Activated T-cell treated with anti-CD3 and anti-CD28 coated beads for 1 hour (primary cell): ENCODE measurements at places on chromosomes 11 and 22.

- no peak for DNase-seq
These were observed 566.2 kb downstream of the MIAT start for GRCh38 chr22:27223317-27224177.

DNA sequence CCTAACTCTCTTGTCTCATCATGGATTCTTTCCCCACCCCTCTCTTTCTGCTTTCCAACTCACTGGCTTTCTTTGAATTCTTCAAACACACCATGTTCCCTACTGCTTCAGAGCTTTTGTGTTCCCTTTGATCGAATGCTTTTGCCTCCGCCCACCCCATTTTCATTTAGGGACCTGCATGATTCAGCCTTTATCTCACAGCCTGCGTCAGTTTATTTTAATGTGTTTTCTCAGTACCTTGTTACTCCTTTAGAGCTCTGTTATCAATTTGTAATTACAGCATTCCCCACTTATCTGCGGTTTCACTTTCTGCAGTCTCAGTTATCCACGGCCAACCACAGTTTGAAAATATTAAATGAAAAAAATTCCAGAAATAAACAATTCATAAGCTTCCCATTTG, 451.3 kb downstream of the METTL15 start:
- DNase-seq, result no peak

GRCh38 chr11:93031386-93031785, 61.9 kb downstream of the MTNR1B start:
- DNase-seq, result no peak

DNA sequence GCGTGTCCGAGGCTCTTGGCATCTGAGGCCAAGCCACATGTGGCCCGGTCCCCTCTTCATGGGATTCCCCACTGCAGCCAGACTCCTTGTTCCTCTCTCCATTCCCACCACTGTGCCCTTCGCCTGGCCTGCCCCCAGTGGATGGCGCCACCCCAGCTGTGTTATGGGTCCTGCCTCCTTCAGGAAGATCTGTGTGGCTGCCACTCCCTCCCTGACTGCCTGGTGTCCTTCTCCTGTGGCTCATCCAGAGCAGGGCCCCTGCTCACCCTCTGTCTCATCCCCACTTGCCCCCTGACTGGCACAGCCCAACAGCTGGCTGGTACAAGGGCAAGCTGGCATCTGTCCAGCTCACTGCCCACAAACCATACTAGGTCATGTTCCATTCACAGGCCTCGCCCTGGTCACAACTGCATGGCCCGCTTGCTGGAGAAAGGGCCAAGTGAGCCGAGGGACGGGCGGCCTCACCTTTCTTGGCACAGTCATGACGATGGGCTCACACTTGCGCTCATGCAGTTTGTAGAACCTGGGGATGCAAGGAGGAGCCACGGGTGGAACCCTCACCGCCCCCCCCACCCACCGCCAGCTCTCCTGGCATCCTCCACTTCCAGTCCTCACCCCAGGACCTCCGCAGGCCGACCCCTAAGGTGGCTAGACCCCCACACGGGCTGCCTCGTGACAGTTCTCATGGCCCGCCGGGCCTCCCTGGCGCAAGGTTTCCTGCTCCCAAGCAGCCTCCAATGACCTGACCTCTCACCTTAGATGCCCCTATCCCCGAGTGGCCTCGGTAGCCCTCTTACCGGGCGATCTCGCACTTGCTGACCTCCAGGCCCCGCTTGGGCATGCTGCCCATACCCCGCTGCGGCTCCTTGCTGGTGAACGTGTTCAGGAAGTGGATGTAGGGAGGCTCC, 2.1 kb upstream of the PTPRCAP start:
- no peak for DNase-seq

GRCh38 chr22:37281646-37282384, 493 bp upstream of the CYTH4 start:
- DNase-seq, result no peak

DNA sequence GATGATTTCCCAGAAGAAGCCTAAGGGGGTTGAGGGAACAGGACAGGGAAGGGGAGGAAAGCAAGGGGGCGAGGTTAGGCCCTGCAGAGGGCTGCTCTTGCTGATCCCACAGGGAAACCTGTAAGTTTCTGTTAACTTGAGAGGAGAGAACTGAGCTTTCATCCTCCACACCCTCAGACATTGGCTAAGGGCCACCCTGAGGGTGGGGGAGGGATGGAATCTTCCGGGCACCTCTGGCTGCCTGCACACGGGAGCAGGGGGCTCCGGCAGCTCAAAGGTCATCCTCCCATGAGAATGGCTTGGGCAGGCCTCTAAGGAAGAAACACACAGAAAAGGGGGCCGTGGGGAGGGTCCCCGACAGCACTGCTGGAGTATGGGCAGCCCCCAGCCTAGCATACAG, 108.1 kb downstream of the TSPAN18 start:
- DNase-seq, result no peak

DNA sequence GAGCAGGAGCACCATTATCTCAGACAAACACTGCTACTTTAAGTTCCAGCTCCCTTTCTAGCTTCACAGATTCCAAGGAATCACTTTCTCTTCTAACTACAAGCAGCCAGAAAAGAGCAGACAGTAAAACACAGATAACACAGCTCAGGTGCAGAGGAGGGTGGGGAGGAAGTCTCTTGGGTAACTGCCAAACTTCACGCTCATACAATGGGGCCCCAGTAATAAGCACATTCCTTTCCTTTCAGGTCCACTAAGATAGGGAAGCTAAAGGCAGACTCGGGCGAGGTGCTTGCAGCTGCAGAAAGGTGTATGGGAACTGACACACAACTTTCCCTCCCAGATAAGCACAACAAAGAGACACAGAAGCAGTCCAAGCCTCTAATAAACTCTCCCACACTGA, 69.2 kb upstream of the OR9G4 start:
- no peak for DNase-seq

GRCh38 chr11:126892756-126893155, 107.8 kb downstream of the KIRREL3 start:
- DNase-seq, result no peak

- no peak for DNase-seq
These were observed 66.4 kb downstream of the SGSM3 start for GRCh38 chr22:40436505-40437431.
